ENCODE measurements at places on chromosomes 7 and 10.

GRCh38 chr7:74317146-74317782, 28.1 kb downstream of the CLIP2 start:
- DNase-seq, result no peak

DNA sequence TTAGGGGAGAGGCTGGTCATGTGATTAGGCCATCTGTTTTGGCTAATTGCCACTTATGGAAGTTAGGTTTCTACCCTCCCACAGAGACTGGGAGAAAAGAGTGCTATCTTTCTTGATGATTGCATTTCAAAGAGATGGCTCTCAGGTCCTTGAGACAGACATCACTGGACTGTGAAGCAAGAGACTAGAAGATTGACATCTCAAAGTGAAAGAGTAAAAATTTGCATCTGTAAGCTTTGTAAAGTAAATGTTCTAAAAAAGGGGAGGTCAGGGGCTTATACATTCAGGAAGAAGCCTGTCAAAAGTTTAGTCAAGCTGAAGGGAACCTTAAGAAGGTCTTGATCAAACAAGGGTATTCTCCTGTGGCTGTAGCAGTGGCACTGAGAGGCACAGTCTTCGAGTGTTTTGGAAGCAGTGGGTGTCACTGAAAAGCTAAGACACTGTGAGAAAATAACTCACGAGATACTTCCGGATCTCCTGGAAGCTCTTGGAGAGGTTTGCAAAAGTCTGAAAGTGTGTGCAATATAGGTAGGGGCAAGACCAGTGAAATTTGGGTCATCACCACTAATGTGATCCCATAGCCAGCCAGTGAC, 342.1 kb downstream of the PHF14 start:
- DNase-seq, result no peak

- DNase-seq, result no peak
These were observed 75.6 kb upstream of the OGDHL start for GRCh38 chr10:49837685-49838084.

DNA sequence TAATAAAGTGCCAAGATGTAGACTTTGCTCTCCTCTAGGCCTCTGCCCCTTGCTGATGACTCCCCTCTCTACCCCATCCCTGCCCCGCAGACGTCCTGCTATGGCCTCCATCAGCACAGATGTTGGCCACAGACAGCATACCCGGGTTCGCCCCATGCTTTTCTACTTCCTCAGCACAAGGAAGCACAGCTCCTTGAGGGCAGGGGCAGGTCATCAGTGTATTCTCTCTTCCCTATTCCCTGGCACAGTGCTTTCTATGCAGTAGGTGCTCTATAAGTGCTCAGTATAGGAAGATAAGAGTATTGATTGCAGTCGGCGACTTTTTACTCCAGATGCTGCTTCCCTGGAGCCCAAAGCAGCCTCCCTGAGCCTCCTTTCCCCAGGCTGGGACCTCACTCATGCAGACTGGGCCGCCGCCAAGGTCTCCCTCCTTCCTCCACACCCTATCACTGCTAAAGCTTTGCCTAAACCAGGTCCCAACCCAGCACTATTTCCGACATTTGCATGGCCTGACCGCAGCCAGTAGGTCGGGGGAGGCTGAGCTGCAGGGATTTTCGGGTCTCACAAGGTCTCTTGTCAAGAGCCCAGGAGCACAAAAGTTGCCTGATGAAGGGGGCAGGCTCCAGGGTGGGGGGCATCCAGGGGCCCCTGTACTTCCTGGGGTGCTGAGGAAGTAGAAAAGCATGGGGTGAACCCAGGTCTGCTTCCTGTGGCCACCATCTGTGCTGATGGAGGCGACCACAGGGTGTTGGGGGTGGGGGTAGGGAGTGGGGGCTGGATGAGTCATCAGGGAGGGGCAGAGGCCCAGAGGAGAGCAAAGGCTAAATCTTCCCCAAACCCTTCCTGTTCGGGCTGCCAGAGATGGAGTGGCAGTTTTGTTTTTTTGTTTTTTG, 8.0 kb downstream of the CALHM3 start:
- DNase-seq, result no peak

DNA sequence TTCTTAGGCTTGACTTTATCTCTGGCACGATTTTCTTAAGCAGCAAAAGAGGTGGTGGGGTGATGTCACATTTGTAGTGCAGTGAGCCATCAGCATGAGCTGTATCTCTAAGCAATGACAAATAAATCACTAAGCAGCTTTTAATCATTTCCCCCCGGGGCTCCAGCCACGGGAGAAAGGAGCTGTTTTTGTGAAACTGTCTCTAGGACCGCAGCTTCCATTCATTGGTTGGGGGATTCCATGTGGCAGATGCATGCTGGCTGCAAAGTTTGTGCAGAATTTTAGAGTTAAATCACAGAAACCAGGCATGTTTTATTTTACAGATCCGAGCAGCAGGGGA, 464 bp downstream of the KIAA1217 start:
- peak; percentile 12 for DNase-seq

GRCh38 chr7:105024734-105025133, 10.7 kb downstream of the KMT2E start:
- no peak for DNase-seq

GRCh38 chr7:100802951-100803350, 24.4 kb downstream of the EPHB4 start:
- no peak for DNase-seq

DNA sequence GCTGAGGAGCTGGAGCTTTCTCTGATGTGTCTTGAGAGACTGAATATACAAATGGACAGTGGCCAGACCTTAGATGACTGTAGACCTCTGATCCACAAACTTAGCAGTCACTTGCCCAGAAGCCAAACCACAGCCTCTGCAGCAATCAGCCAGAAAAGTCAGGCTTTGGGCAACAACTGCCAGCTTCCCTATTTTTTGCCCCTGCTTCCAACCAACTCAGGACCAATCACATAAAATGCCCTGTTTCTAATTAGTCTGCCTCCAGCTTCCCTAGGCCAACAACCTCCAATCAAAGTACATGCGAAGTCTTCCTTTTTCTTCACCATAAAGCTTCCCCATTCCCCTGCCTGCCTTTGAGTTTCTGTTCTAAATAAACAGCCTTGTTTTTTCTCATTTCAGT, 37.8 kb upstream of the CACUL1 start:
- no peak for DNase-seq

DNA sequence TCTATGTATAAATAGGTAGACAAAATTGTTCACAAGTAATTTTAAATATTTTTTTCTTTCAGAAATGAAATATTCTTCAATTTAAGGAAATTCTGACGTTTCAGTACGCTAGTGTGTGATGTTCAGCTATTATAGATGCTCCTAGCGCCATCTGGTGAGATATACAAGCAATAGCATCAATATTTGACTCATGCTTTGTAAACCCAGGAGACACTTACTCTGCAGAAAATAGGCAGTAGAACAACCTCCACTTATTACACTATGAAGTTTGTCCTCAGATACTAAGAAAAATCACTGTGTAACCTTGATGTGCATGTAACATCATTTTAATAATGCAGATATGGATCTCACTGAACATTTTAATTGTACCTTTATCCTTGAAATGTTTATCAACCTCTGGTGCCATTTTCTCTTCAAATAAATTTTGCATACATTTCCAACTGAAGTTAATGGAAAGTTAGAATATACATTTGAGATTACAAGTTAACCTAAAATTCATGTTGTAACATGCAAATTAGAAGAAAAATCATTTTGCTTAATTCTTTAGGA, 151.5 kb upstream of the FAM3C start:
- peak; percentile 55 for DNase-seq

DNA sequence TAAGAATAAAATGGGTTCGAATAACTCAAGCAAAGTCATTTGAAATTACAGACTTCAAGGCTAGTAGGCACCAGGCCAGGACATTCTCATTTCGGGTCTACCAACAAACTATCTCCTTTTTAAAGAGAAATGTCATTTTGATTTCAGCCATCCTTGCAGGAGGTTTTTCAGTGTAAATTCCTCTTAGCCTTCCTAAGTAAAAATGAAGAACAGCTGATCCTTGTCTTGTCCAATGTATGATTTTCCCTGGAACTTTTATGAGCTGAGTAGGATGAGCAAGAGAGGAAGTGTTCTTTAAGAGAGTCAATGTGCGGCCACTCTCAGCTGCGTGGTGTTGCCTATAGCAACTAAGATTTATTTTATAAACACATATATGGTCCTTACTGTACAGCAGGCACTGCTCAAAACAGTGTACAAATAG, 110.1 kb downstream of the PLCE1 start:
- DNase-seq, result no peak

- no peak for DNase-seq
These were observed 17.1 kb downstream of the CNNM1 start for GRCh38 chr10:99346247-99346646.

- peak; percentile 2 for DNase-seq
These were observed 83.3 kb downstream of the PAX2 start for GRCh38 chr10:100828738-100829096.

DNA sequence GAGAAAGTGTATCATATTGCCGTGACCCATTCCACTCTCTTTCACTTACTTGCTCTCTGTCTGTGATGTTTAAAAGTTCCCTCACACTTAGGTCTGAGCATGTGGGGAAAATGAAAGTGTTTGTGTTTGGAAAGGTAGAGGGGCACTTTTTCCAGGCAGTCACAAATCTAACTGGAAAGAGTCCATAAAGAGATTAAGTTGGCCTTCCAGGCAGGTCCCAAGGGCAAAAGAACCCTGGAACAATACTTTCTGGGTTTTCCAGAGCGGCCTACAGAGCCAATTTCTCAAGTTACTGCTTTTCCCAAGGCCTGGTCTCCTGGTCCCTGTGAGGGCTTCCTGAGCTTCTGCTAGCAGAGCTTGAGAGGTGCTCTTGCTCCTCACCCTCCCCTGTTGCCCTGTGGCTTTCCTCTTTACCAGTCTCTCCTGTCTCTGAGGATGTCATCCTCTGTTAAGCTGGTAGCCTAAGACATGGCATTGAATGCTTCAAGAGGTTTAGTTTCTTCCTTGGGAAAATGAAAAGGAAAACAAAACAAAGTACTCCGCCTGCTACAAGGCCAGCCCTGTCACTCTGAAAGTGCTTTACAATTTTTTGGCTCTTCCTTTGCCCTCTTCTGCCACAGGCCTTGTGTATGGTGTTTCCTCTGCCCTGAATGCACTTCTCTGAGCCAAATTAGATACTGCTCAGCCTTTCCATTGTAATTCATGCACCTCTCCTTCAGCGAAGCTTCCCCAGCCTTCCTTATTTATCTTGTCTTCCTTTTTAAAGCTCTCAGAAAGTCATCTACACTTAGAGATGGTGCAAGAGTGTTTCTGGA, 20.1 kb downstream of the TES start:
- no peak for DNase-seq

- DNase-seq, result peak; percentile 2
These were observed 164.5 kb downstream of the PRPF18 start for GRCh38 chr10:13751191-13751764.

- DNase-seq, result no peak
These were observed 28.9 kb downstream of the MAD1L1 start for GRCh38 chr7:2203766-2204300.

DNA sequence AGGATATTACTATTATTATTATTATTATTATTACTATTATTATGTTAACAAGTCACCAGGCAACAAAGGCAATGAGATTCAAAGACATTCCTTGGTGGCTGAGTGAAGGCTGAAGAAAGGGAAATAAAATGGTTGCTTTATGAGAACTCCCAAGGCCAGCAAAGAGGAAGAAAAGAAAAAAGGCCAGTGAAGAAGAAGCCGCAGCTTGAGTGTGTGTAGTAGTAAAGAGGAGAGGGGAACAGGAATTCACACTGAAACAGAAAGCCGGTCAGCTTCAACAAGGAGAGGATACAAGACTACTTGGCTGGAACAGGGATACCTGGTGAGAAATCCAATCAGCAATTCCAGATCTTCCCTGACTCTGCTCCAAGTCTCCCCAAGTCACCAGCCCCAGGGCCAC, 42.4 kb downstream of the PLXNA4 start:
- no peak for DNase-seq

DNA sequence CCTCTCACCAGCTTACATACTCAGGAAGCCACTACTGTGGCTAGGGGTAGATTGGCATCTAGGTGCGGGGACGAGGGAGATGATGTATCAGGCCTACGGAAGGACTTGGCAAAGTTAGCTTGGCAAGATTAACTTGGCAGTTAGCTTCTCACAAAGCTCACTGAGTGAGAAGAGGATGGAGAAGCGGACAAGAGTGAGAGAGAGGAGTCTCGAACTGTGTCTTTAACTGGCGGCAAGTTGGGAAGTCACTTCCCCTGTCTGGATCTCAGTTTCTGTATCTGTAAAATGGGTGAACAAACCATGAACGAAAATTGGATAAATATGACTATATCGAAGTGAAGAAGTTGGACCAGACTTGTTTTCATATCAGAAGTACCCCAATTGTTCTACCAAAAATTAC, 9.5 kb upstream of the MLXIPL start:
- DNase-seq, result no peak

- no peak for DNase-seq
These were observed 567.2 kb downstream of the SUGCT start for GRCh38 chr7:40701836-40702551.

GRCh38 chr7:70694971-70695794, 436.8 kb upstream of the GALNT17 start:
- DNase-seq, result peak; percentile 21

- no peak for DNase-seq
These were observed 36.5 kb downstream of the MCU start for GRCh38 chr10:72728462-72728861.

- DNase-seq, result no peak
These were observed 906 bp downstream of the CDK1 start for GRCh38 chr10:60778971-60779796.

- no peak for DNase-seq
These were observed 297.2 kb downstream of the C7orf25 start for GRCh38 chr7:42614636-42615035.

GRCh38 chr7:102914585-102914984, 1.8 kb downstream of the LRRC17 start:
- no peak for DNase-seq

DNA sequence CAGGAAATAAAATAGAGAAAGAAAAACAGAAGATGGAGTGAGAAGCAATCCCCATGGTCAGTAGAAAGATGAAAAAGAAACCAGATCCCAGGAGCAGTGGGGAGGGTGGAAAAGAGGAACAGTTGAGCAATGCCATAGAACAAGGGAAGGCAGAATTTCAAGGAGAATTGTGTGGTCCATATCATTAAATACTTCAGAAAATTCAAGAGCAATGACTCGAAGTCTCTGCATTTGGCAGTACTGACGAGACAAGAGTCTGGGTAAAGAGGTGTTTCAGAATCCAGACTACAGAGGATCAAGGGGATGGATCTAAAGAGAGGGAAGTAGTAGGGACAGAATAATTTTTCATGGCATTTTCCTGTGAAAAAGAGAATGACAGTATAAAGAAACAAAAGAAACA, 512.6 kb downstream of the PHTF2 start:
- DNase-seq, result no peak

GRCh38 chr7:153401795-153402720, 642.5 kb downstream of the ACTR3B start:
- DNase-seq, result no peak

DNA sequence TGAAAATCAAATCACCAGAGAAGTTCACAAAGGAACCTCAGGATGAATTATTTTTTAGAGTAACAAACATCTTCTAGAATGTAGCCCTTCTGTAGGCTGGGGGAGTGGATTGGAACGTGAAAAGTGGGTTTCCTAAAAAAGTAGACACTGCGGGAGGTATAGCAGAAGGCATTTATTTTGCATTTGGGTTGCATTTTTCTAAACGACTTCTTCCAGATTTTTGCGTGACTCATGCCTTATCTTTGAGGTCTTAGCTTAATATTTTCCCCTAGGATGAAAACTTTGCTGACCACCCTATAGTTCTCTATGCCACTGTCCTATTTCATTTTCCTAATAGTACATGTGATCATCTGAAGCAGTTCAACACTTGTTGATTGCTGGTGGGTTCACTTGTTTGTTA, 112.7 kb upstream of the JCAD start:
- no peak for DNase-seq

- DNase-seq, result peak; percentile 67
These were observed 62.4 kb downstream of the TMEM209 start for GRCh38 chr7:130142654-130143333.
